Activated CD8-positive, alpha-beta memory T cell treated with anti-CD3 and anti-CD28 coated beads for 48 hours (primary cell): ENCODE measurements at places on chromosomes 2 and 18.
A peak's percentile ranks its signal among the peaks of the same experiment; 100 is the strongest.

- no peak for DNase-seq
These were observed 39.3 kb upstream of the GYPC start for GRCh38 chr2:126616606-126617069.

- peak; percentile 19 for DNase-seq
These were observed 38.4 kb upstream of the MYO1B start for GRCh38 chr2:191206613-191207471.

GRCh38 chr2:55425431-55425831 is 5.8 kb upstream of the CCDC88A start:
- DNase-seq: no peak

GRCh38 chr18:35588122-35588521 is 6.6 kb downstream of the GALNT1 start:
- no peak for DNase-seq

DNA sequence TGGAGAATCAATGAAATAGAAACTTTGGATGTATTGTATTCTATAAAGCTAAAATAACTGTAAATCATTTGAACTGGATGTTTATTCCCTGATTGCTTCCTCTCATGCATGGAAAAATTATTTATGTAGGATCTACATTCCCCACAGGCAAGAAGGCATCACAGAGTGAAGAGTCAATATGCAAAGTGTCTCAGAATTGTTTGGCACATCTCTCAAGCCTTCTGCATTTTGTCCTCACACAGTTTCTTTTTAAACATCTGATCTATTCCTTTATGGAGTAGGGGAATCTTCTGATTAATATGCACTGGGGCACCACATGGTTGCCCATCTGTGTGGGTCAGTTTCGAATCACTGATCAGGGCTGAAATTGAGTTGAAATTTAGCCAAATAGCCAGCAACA is 465.4 kb downstream of the ZNF804A start:
- DNase-seq: no peak
